ENCODE measurements at places on chromosomes 1 and 21.

DNA sequence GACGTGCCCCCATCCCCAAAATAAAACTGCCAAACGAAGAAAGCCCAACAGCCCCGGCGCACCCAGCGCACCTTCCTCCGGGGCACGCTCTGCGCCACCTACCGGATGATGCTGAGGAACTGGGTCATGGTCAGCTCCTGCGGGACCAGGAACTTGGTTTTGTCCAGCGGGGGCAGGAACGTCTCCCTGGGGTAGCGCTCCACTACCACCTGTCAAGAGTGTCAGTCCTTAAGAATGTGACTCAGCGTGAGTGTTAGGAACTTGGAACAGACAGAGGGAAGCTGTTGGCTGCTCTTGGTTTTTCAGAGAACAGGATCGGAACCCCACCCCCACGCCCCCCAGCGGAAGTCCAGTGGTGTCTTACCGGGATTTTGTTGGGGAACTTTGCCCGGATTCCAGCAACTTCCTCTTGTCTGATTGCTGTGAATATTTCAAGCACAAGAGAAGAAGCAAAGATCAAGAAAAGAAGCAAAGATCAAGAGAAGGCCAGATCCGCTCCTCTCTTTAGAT, 431 bp downstream of the MAP1LC3C start:
- H3K27ac ChIP-seq, result peak overlapping the region; percentile 1
- DNase-seq, result peak; percentile 89
- H3K27me3 ChIP-seq, result no peaks in the 10 kb centered on the region
- H3K36me3 ChIP-seq, result no peaks in the 10 kb centered on the region

GRCh38 chr1:61005614-61006580, 76.5 kb upstream of the NFIA start:
- DNase-seq, result no peak
- no peak overlapping the region for H3K27ac ChIP-seq
- no peaks in the 10 kb centered on the region for H3K27me3 ChIP-seq
- H3K4me3 ChIP-seq, result no peak overlapping the region
- no peaks in the 10 kb centered on the region for H3K36me3 ChIP-seq

GRCh38 chr1:118253053-118253915, 68.3 kb upstream of the SPAG17 start:
- H3K4me3 ChIP-seq, result no peak overlapping the region
- H3K36me3 ChIP-seq, result no peaks in the 10 kb centered on the region
- H3K27me3 ChIP-seq, result no peaks in the 10 kb centered on the region

DNA sequence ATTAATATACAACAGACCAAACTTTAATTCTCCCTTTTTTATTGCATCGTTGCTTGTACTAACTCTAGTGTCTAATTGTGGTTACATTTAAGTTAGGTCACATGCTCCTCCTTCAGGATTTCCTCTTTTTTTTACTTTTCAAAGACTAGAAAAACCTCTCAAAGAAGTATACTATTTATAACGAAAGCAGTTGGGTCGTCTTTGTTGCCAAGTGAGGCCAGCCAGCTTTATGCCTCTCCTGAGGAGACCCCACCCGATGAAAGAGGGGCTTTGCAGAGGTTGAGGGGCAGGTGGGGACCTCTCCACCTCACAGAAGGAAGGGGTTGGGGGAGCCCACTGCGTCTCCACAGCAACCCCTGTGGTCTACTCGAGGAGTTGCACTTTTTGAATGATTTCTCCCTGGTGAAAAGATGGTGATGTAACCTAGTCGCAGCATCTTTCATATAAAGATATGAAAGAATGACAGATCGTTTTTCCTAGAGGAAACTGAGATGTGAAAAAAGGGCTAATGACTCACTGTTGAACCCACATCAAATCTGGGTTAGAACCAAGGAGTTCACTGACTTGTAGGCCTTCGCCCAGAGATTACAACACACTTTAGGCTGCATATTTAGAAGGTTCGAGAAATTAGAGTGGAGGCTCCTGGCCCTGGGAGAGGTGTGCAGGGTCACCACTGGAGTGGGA, 6.4 kb downstream of the TGFB2 start:
- no peak for DNase-seq
- peaks cover 15% of the 10 kb centered on the region for H3K4me1 ChIP-seq
- H3K36me3 ChIP-seq, result no peaks in the 10 kb centered on the region
- no peak overlapping the region for H3K27ac ChIP-seq
- no peaks in the 10 kb centered on the region for H3K27me3 ChIP-seq
